Stimulated activated CD8-positive, alpha-beta memory T cell treated with anti-CD3 and anti-CD28 coated beads, Interleukin-15, amount 100 ng/mL, for 1 hour (primary cell): ENCODE measurements at places on chromosomes 16 and 17.

- DNase-seq = no peak
Observed at GRCh38 chr17:37551788-37552187, 57.4 kb downstream of the SYNRG start.

DNA sequence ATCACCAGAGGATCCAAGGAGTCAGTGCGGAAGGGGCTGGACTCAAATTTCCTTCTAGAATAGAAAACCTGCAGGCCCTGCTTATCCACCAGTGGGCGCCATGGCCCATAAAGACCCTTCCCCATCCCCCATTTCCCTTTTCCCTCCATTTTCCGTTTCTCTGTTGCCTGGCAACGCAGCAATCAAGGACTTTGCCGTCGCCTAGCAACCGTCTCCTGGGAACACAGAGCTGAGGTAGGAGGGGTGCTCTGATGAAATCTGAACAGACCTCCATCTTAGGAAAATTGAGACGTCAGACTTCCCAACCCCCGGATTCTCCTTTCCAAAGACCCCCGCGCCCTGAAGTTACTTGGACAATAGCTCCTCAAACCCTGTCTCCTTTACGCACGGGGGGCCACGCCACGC lies 5.7 kb downstream of the DLG4 start:
- DNase-seq = no peak

GRCh38 chr16:69501956-69502745 lies 63.6 kb upstream of the NFAT5 start:
- DNase-seq = no peak

- DNase-seq = no peak
Observed at GRCh38 chr17:9865586-9865985, 39.5 kb downstream of the RCVRN start.

- no peak for DNase-seq
Observed at GRCh38 chr17:1150863-1151600, 28.7 kb downstream of the ABR start.

- DNase-seq = no peak
Observed at GRCh38 chr16:28112908-28113307, 49.4 kb upstream of the GSG1L start.

- DNase-seq = no peak
Observed at GRCh38 chr17:38663125-38663751, 11.5 kb downstream of the EPOP start.

DNA sequence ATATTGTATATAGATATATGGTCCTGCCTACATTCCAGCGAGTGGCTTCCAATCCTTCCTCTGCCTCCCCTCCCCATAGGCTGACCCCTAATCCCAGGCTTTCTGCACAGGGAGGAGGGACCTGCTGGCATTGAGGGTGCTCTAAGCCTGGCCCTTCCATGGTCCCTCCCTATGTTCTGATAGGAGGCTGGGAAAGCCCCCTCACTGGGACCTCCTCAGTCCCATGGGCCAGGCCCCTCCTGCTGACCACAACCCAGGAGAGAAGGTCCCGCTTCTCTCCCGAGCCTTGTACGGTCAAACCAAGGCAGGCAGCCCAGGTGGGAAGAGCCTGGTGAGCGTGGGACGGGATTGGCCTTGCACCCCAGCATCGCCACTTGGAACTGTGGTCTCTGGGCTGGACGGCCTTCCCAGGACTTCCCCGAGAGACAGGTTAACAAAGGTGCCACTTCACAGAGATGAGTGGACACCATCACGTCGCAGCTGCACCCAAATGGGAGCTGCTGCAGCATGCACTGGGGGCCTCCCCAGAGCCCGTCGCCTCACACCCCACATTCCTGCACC lies 859 bp downstream of the ALDH3A1 start:
- no peak for DNase-seq

DNA sequence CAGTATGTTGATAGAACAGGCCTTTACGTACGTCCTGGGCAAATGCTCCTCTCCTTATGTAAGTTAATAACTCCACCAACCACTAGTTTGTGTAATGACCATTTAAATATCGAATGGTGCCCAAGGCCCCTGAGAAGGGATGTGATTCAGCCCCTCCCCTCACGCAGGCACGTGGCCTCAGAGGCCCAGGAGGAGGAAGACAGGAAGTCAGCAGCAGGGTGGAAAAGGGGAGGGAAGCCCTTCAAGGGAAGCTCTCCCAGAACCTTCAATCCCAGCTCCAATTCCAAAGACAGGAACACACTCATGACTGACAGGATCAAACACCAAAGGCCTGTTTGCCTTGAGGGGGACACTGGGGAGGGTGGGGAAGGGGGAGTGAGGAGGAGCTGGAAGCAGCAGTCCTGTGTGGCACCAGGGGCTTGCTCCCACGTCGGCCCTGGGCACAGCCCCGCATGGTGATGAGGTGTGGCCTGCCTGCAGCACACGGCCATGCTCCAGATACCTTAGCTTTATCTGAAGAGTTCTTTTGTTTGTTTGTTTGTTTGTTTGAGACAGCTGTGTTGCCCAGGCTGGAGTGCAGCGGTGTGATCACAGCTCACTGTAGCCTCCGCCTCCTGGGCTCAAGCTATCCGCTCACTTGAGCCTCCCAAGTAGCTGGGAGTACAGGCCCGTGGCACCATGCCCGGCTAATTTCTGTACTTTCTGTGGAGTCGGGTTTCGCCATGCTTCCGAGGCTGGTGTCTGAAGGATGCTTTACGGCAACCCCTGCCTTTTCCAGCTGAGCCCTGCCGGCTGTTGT lies 105.0 kb downstream of the ZNF778 start:
- DNase-seq = no peak

DNA sequence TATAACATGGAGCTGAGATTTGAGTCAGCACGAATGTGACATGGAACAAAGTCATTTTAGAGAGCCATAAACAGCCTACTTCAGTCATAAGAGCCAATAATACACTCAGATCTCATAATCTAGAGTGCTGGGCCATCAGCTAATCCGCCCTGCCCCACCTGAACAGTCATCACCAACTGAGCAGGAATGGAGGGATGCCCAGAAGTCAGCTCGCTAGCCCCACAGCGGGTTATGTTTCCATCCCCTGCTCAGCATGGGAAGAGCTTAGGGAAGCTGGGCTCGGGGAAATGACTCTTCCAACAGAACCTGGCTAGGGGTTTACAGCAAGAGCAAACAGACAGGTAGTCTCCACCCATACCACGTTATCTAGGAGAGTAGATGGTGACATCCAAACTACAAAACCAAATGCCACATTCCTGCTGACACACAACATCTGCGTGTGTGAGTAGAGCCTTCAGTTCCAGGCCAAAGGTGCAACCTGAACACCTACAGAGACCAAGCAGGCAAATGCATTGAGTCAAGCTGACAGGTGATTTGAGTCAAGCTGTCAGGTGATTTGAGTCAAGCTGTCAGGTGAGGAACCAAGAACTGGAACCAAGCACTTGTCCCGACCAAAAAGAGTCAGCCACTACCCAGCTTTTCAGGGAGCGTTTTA lies 2.0 kb downstream of the TMEM11 start:
- DNase-seq = no peak

GRCh38 chr17:9174779-9175574 lies 153.7 kb downstream of the NTN1 start:
- DNase-seq = no peak
